Upper lobe of left lung (tissue), 6 donors: ENCODE measurements at places on chromosomes 4 and X. TPM values are rescaled to one million over a fixed set of nuclear protein-coding genes. Genes with fewer than 3 reads are reported as not detected.

The HPRT1 gene
- 15.7 TPM for total RNA-seq

The LEF1 gene
- 7.5 TPM for total RNA-seq

The TLR7 gene
- 1.7 TPM for total RNA-seq

The UBA1 gene
- total RNA-seq, result 170 TPM

- H3K27ac ChIP-seq, result no peak overlapping the region
- DNase-seq, result no peak
- no peaks in the 10 kb centered on the region for H3K36me3 ChIP-seq
- H3K27me3 ChIP-seq, result no peaks in the 10 kb centered on the region
Observed at GRCh38 chr4:7900334-7900909, 39.2 kb downstream of the AFAP1 start.

DNA sequence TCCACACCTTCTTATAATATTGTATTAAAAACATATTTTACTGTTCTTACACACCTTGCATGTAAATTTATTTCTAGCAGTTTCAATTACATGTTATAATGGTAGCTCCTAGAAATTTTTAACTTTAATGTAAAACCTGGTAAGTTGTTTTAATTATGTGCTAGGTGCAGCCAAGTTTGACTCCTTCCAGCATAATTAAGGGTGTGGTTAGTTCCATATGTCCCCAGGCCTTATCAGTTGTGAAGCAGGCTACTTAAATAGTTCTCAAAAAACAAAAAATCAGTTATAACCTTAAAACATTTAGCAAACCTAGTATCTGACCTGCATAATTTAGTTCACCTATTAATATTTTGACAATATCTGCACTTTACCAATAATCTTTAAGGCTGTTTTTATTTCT is 26.9 kb upstream of the PASD1 start:
- H3K27ac ChIP-seq, result no peak overlapping the region
- H3K4me3 ChIP-seq, result no peak overlapping the region
- no peak for DNase-seq
- H3K36me3 ChIP-seq, result no peaks in the 10 kb centered on the region
- no peaks in the 10 kb centered on the region for H3K4me1 ChIP-seq
- no peaks in the 10 kb centered on the region for H3K27me3 ChIP-seq

DNA sequence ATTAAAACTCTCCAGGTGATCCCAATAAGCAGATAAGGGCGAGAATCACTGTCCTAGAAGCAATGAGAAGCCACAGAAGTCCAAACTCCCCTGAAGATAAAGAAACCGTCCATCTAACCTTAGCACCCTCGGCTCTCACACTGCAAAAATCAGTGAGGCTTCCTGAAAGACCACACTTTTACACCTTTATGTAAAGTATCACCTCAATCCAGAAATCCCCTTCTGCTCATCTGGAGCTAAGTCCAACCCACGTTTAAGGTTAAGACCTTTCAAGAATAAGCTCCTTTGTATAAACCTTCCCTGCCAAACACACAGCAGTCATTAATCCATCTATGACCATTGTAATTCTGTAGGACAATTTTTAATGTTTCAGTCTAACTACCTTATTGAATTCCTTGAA is 41.7 kb downstream of the LIN54 start:
- H3K27me3 ChIP-seq, result no peaks in the 10 kb centered on the region
- no peak for DNase-seq
- H3K4me3 ChIP-seq, result no peak overlapping the region
- H3K4me1 ChIP-seq, result no peaks in the 10 kb centered on the region
- peaks cover 7% of the 10 kb centered on the region for H3K36me3 ChIP-seq
- H3K27ac ChIP-seq, result no peak overlapping the region

DNA sequence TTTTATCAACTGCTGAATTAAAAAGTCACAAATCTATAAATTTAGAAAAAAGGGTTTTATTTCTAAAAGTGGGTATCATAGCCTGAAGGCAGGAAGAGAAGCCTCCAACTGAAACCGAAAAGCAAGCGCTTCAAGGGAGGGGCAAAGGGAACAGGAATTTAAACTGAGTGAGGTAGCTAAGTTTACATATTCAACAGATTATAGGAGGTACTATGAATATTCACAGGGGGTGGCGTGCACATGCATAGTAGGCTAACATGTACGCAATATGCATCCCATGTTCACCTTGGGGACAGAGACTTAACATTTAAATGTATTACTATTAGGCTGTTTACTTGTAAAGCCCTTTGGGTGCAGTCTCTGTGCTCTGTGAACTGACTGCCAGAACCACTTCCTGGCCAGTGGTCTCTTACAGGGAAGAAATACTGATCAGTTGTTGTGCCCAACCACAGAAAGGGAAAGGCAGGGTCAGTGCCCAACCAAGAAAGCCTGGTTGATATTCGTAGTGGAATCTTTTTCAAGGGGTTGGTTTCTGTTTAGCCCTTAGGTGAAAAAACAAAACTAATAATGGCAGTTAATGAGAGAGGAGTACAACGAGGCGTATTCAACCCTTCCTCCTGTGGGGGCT is 168.7 kb upstream of the GALNTL6 start:
- DNase-seq, result no peak
- no peaks in the 10 kb centered on the region for H3K4me1 ChIP-seq

GRCh38 chrX:124033821-124034220 is 72.3 kb downstream of the STAG2 start:
- no peak overlapping the region for H3K27ac ChIP-seq
- no peak overlapping the region for H3K4me3 ChIP-seq
- DNase-seq, result no peak
- no peaks in the 10 kb centered on the region for H3K36me3 ChIP-seq

DNA sequence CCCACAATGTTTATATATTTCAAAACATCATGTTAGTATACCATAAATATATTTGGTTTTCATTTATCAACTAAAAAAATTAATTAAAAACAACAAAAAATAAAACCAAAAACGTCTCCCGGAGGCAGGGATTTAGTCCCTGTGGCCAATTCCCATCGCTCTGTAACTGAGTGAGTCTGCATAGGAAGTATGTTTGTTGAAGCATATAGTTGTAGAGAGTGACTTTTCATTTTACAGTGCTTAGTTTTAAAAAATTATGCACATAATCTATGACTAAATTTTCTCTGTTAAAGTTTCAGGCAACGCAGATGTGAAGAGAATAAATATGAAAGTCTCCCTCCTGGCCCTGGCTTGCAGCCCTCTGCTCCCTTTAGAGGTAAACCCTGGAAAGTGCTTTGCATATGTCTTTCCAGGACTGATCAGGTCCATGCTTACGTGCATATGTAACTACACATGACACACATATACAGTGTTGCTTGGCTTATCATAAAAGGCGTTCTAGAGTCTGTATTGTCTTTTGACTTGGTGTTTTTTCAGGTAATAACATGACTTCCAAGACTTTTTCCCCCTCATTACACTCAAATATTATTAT is 63.4 kb upstream of the SORBS2 start:
- H3K27ac ChIP-seq, result no peak overlapping the region
- peaks cover 6% of the 10 kb centered on the region for H3K4me1 ChIP-seq
- no peaks in the 10 kb centered on the region for H3K27me3 ChIP-seq
- no peak for DNase-seq
- no peaks in the 10 kb centered on the region for H3K36me3 ChIP-seq

GRCh38 chr4:62168681-62169080 is 968.6 kb downstream of the ADGRL3 start:
- no peaks in the 10 kb centered on the region for H3K36me3 ChIP-seq
- DNase-seq, result no peak
- H3K4me1 ChIP-seq, result no peaks in the 10 kb centered on the region
- H3K4me3 ChIP-seq, result no peak overlapping the region

DNA sequence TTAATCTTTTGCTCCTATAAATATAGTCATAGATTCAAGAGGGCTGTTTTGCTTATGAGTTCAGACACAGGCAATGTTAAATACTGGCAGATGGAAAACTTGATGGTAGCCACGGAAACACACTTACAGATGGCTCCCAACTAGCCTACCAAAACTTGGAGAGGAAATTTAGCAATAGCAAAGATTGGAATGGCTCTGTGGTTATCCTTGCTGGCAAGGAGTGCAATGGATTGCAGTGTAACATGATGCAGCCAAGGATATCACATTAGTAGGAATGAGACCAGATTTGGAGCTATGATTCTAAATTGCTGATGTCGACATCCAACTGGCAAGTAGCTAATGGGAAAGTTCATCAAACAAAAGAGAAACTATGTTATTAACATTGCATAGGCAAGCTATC is 791.0 kb upstream of the DIAPH2 start:
- H3K36me3 ChIP-seq, result no peaks in the 10 kb centered on the region
- H3K27ac ChIP-seq, result no peak overlapping the region
- no peaks in the 10 kb centered on the region for H3K4me1 ChIP-seq
- no peak for DNase-seq
- no peaks in the 10 kb centered on the region for H3K27me3 ChIP-seq
